ENCODE measurements at places on chromosomes 12 and 14.

DNA sequence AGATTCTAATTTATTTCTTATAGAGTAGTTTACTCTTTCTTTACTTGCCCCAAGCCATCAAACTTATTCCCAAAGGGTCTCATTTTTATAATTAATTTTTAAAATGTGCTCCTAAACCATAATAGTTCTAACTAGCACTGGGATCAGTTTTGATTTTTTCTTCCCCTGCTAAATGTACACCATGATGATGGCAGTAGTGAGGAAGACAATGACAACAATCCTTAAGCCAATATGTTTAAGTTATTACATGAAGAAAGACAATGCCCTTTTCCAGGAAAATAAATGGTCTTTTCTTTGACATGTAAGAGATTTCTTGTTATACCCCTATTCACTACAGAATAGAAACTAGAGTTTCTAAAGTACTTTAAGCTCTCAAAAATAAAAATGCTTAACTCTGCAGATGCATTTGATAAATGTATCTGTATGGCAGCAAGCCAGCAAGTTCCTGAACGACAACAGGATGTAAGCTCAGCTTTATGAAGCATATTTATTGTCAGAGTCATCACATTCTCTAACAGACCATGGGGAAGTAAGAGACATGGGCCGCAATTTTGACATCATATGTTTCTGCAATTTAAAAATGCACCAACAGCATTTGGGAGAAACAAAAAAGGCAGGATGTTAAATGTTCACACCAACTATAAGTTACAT lies 36.0 kb upstream of the SNX6 start:
- H3K4me1 ChIP-seq, result peaks cover 26% of the 10 kb centered on the region
- no peaks in the 10 kb centered on the region for H3K27me3 ChIP-seq
- H3K36me3 ChIP-seq, result no peaks in the 10 kb centered on the region

GRCh38 chr12:1912580-1913376 lies 5.7 kb downstream of the CACNA2D4 start:
- DNase-seq, result peak; percentile 8
- H3K4me1 ChIP-seq, result peaks cover 20% of the 10 kb centered on the region
- H3K27ac ChIP-seq, result no peak overlapping the region
- no peak overlapping the region for H3K4me3 ChIP-seq
- H3K27me3 ChIP-seq, result peaks cover 9% of the 10 kb centered on the region
- H3K36me3 ChIP-seq, result no peaks in the 10 kb centered on the region

DNA sequence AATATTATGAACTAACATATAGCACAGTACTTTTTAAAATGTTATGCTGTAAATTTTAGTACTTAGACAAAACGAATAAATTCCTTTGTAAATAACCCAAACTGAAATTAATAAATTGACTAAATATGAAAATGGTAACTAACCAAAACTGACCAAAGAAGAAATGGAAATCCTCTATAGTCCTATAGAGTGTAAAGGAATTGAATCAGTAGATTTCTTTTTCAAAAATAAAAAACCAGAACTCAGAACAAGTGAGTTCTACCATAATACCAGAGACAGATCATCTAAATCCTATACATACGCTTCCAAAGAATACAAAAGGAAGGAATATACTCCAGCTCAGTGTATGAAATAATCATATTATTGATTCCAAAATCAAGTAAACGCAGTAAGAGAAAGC lies 39.8 kb downstream of the TMPRSS12 start:
- no peak overlapping the region for H3K27ac ChIP-seq
- H3K36me3 ChIP-seq, result no peaks in the 10 kb centered on the region
- H3K4me3 ChIP-seq, result no peak overlapping the region
- no peaks in the 10 kb centered on the region for H3K27me3 ChIP-seq
- no peaks in the 10 kb centered on the region for H3K4me1 ChIP-seq

GRCh38 chr14:91021115-91021514 lies 39.3 kb downstream of the RPS6KA5 start:
- no peaks in the 10 kb centered on the region for H3K27me3 ChIP-seq
- no peak for DNase-seq
- peaks cover 49% of the 10 kb centered on the region for H3K4me1 ChIP-seq
- H3K27ac ChIP-seq, result peak overlapping the region; percentile 47
- H3K36me3 ChIP-seq, result peaks cover 36% of the 10 kb centered on the region
- no peak overlapping the region for H3K4me3 ChIP-seq

DNA sequence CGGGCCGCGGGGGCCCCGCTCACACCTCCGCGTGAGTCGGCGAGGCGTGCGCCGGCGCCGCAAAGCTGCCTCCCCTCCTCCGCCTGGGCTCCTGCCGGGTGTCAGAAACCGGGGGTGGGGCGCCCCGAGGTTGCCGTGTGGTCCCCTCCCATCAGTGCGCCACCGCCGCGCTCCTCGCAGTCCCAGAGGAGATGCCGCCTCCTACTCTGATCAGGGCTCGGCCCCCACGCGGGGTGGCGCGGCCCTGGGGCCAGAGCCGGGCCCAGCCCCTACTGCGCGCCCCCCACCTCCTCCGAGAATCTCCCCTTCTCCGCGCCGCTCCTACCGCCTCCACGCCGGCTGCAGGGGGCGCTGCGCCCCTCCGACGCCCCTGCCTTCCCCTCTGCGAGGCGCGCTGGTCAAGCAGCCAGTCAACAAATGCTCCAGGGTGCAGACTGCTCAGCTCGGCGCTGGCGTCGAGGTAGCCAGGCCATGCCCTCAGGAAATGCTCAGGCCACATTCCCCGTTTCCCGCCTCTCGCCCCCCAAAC lies 467 bp upstream of the JAG2 start:
- peak; percentile 38 for DNase-seq
- H3K27me3 ChIP-seq, result peaks cover 22% of the 10 kb centered on the region
- peak overlapping the region; percentile 56 for H3K4me3 ChIP-seq
- no peak overlapping the region for H3K27ac ChIP-seq

- no peaks in the 10 kb centered on the region for H3K36me3 ChIP-seq
- no peaks in the 10 kb centered on the region for H3K4me1 ChIP-seq
- no peak for DNase-seq
- H3K4me3 ChIP-seq, result no peak overlapping the region
Measured at GRCh38 chr12:58224536-58225105, 283.3 kb downstream of the ATP23 start.

GRCh38 chr12:14959916-14960496 lies 1.4 kb downstream of the ARHGDIB start:
- peaks cover 59% of the 10 kb centered on the region for H3K36me3 ChIP-seq
- peak overlapping the region; percentile 96 for H3K27ac ChIP-seq
- peak overlapping the region; percentile 96 for H3K4me3 ChIP-seq
- no peaks in the 10 kb centered on the region for H3K27me3 ChIP-seq
- no peak for DNase-seq

GRCh38 chr14:90362558-90362896 lies 30.8 kb upstream of the NRDE2 start:
- H3K27me3 ChIP-seq, result peaks cover 18% of the 10 kb centered on the region
- H3K4me3 ChIP-seq, result no peak overlapping the region
- no peak overlapping the region for H3K27ac ChIP-seq

DNA sequence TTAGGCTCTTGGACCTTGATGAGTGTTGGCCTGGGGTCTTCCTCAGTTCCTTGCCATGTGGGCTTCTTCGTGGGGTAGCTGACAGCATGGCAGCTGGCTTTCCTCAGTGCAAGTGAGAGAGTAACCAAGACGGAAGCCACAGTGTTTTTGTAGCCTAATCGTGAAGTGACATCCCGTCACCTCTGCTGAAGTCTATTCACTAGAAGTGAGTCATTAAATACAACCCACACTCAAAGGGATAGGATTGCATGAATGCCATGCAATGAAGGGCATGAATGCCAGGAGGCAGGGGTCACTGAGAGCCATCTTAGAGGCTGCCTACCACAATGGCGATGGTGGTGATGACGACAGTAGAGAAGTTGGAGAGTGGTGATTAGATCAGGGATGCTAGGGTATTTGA lies 13.5 kb upstream of the ASIC1 start:
- H3K4me1 ChIP-seq, result peaks cover 15% of the 10 kb centered on the region
- no peaks in the 10 kb centered on the region for H3K36me3 ChIP-seq
- no peak overlapping the region for H3K27ac ChIP-seq

GRCh38 chr12:51246254-51246853 lies 7.7 kb downstream of the DAZAP2 start:
- DNase-seq, result peak; percentile 57
- H3K27me3 ChIP-seq, result no peaks in the 10 kb centered on the region
- H3K4me1 ChIP-seq, result peaks cover 48% of the 10 kb centered on the region
